ENCODE measurements at places on chromosomes 1 and 21. TPM values are rescaled to one million over a fixed set of nuclear protein-coding genes. Genes with fewer than 3 reads are reported as not detected.
A peak's percentile ranks its signal among the peaks of the same experiment; 100 is the strongest.

DNA sequence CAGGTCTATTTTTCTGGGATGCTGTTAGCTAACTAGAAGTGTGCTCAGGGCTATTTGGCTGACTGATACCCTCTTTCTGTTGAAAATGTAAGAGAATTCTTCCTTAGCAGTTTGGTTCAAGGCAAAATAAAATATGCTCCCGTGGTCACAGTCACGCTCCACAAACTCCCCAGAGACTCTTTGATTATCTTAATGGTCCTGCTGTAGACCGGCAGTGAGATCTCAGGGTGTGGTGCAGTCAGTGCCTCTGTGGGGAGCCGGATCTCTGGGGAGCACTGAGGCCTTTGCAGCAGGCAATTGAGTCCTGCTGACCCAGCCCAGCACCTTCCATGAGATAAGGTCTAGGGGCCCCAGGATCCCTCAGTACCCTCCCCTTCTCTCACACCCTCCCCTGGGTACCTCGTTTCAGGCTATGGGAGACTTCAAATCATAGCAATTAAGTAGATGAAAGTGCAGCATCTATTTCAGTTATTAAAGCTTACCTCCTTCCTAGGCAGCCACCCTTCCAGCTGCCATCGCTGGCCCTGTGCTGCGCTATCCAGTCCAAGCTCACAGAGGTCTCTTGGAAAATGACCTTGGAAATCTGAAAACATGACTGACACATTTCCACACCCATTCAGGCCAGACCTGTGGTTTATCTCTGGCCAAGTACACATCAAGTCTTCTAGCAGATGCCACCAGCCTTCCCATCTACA lies 98.1 kb downstream of the SEC16B start:
- no peak for DNase-seq

GRCh38 chr1:165884690-165885304 lies 57.4 kb downstream of the UCK2 start:
- DNase-seq: no peak

Gene TGFB2
- 44.1 TPM for total RNA-seq

GRCh38 chr1:68101829-68102228 lies 51.4 kb upstream of the DIRAS3 start:
- no peak for DNase-seq

DNA sequence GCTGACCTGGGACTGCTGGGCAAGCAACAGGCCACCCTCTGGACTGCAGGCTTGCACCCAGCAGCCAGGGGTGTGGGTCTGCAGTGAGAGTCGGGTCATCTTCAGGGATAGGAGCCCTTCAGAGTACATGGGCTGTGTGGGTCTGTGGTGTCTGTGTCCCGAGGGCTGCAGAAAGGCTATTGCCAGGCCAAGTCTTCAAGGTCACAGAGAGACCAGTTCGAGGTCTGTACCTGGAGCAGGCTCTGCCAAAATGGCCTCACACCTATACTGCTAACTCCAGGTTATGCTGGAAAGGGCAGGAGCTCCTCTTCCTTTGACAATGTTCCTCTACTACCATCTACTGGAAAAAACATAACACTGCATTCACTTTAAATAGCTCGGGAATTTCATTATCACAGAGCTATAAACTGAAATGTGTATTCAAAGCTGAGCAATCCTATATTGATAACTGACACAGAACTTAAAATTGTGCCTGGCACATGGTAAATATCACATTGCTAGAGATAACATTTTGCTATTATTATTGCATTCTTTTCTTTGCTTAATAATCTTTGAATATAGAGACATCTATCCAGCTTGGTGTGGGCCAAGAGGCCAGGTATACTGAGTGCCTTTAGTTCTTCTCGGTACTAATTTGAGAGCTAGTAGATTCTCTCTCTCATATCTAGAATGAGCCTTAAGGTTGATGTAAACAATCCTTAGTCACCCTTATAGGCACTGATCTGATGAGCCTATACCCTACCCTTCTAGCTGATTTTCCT lies 6.9 kb upstream of the DNAH14 start:
- DNase-seq: peak; percentile 36

Gene FCRL5
- 0.20 TPM for total RNA-seq

Gene S100A12
- 87.6 TPM for total RNA-seq

Gene SUSD4
- total RNA-seq: 38.4 TPM

GRCh38 chr1:228048659-228049298 lies 33.7 kb upstream of the ARF1 start:
- DNase-seq: no peak

Gene TSPAN1
- 0.28 TPM for total RNA-seq

DNA sequence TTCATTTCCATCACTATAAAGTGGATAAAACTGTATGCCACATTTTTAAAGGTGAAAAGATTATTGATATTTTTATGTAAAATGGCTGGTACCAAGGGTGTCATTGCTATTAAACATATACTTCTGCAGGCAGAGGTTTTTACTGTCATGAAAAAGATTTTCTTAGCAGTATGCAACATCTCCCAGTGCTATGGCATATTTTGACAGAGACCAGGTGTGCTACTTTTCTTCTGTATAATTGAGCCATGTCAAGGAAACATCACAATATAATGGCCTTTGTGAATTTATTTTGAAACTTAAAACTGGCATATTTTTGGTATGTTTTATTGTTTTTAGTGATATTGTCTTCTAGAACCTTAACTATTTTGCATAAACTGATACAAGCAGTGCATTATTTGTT lies 216.6 kb upstream of the C1orf105 start:
- DNase-seq: no peak

Gene TMEM69
- total RNA-seq: 24.3 TPM

DNA sequence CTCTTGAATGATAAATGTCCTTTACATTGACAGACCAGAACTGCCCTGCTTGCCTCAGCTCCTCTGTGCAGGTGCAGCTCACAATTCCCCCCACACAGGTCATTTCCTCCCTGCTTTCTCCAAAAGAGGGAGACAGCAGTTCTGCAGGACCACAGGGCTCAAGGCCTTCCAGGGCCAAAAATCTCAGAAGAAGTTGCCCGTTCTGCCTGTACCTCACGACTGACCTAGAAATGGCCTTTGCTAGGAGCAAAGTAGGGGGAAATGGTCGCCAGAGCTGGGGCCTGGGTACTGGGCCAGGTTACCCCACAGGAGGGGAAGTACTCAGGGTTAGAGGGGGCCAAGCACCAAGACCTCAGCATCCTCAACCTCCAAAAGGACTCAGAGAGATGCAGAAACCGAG lies 11.1 kb downstream of the RNU1-2 start:
- DNase-seq: no peak

- no peak for DNase-seq
Measured at GRCh38 chr1:212557739-212558692, 50.5 kb upstream of the ATF3 start.

DNA sequence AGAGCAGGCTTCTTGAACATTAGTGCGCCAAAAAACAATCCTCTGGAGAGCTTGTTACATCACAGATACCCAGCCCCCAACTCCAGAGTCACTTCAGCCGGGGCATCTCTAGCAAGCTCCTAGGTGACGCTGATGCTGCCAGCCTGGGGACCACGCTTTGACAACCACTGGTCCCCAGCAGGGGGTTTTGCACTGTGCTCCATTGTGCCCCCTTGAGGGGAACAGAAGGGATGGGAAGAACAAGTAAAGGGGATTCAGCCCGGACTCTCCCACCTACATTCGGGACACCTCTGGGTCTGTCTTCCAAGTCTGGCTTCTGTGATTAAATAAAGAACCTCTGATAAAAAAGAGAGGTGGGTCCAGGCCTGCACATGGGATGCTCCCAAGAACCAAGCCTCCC lies 60.4 kb downstream of the ATP5PO start:
- DNase-seq: no peak

Gene CPLANE2
- total RNA-seq: 12.1 TPM

DNA sequence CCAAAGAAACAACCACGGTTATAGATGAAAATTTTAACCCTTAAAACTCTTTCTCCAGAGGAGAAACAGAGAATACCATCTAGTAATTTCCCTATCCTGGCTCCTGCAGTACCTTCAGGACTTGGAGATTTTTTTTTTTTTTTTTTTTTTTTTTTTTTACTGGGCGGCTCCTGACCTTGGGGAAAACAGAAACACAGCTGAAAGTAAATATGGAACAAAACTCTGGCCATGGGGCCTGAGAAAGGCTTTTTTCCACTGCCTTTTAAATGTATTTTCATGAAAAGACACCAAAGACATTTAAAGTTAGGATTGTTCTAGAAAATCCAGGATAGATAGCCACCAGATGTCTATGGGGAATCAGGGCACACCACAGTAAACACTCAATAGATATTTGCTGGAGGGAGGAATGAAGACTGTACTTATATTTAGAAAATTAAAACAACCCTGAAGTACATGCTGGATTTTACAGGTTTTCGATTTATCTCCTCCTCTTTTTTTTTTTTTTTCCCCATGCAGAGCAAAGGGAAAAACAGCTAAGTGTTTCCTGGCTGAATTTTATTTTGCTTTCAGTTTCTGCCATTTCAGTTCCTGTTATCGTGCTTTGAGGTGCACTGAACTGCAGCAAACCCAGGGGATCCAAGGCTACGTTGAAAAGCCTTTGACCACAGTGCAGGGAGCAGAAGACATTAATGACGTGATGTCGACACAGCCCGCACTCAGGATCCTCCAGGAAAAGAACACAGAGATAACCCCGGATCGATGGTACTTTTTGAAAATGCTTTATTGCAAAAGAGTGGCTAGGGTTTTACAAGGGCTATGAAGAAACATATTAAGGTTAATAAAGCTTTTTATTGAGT lies 35.7 kb upstream of the CNN3 start:
- no peak for DNase-seq

- DNase-seq: no peak
Measured at GRCh38 chr1:206737729-206738201, 32.8 kb upstream of the IL19 start.

DNA sequence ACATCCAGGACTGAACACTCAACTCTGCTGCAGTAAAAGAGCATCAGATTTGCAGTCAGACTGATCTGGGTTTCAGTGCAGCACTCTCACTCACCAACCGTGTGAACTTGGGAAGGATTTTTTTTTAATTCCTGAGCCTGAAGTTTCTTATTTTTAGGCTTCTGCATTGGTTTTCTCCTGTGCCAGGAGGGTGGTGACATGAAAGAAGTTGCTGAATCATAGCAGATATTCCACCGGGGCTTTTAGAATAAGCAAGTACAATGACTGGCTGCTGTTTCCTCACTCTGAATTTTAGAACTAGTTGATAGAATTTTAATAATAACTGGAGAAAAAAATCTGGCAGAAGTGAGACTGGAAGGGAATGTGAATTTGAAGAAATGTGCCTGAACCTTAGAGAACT lies 11.6 kb downstream of the ADAM30 start:
- DNase-seq: no peak

Gene VHLL
- total RNA-seq: 0.50 TPM

GRCh38 chr1:161235957-161236775 lies 1.8 kb downstream of the NR1I3 start:
- DNase-seq: no peak

GRCh38 chr1:36652586-36652985 lies 169.9 kb upstream of the CSF3R start:
- no peak for DNase-seq

- no peak for DNase-seq
Measured at GRCh38 chr1:101310506-101310905, 73.7 kb downstream of the S1PR1 start.

DNA sequence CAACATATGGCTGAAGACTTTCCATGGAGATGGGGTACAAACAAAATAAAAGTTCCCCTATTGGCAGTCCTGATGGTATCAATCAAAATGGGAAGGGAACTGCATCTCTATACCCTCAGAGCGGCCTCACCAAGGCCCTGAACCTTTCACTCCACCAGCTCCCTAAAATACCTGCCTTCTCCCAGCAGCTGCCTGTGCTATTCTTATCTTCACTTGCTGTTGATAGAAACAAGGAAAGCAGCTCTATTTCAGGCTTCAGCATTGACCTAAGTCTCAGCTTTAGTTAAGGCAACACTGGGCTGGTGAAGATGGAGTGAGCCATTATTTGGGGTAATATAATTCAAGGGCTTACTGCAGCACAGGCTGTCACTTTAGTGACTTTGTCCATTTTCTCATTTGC lies 21.7 kb upstream of the PIGC start:
- DNase-seq: no peak

DNA sequence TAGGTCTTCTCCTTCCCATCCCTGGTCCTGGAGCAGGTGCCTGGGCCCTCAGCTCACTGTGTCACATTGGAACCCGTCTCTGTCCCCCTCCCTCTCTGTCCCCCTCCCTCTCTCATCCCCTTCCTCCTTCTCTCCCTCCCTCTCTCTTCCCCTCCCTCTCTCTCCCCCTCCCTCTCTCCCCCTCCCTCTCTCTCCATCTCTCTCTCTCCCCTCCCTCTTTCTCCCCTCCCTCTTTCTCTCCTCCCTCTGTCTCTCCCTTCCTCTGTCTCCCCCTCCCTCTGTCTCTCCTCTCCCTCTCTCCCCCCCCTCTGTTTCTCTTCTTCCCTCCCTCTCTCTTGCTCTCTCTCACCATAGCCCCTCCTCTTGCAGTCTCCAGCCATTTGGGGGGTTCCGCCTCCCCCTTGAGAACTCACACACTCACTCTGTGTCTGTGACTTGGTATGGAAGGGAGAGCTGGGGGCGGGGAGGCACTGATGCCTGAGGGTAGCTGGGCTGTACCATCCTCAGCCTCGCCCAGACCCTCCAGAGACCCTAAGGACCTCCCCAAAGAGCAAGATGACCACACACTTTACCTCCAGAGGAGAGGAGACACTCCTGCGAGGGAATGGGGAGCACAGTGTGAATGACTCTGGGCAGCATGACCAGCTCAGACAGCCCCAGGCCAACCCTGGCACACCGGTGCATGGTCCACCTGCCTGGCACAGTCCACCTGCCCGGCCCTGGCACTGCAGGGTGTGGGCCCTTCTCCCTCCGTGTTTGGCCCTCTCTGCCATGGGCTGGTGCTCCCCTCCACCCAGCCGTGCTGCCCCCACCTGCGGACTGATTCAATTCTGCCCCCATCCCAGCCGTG lies 102.8 kb upstream of the ARHGEF16 start:
- DNase-seq: peak; percentile 54

DNA sequence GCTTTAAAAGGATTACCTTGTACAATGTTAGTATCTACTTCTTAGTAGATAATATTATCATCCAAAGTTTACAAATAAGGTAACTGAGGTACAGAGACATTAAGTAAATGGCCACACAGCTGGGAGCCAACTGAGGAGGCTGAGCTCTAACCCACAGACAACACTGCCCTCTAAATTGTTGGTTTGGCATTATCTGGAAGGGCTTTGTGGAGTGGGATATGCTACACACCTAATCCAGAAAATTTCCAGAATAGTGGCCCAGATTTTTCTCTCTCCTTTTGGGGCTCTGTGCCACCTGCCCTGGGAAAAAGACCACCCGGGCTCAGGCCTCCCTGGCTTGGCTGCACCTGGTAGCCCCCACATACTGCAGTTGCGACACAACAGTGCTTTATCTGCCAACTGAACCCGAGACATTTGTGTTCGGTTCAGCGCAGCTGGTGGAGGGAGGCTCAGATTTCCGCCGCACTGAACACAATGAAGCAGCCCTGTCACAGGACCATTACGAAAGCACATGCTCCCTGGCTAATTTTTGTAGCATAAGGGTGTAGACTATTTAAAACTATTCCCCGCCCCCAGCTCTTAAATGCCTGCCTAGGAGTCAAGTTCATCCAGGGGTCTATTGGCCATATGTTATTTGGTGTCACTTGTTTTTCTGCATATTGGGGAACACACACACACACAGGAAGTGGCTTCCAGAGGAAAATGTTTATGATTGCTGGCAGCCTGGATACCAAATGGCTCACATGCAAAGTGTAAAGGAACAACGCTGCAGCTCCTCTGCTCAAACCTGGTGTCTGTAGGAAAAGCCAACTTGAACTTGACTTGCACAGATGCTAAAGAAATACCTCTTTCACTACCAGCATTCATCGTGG lies 92.3 kb upstream of the ESRRG start:
- no peak for DNase-seq

- DNase-seq: no peak
Measured at GRCh38 chr1:201697174-201697573, 131.8 kb upstream of the IPO9 start.

All from spinal cord (tissue), 10 donors.